ENCODE measurements at places on chromosomes 4 and X.

GRCh38 chr4:76527666-76528065 lies 92.6 kb downstream of the SHROOM3 start:
- DNase-seq: no peak

DNA sequence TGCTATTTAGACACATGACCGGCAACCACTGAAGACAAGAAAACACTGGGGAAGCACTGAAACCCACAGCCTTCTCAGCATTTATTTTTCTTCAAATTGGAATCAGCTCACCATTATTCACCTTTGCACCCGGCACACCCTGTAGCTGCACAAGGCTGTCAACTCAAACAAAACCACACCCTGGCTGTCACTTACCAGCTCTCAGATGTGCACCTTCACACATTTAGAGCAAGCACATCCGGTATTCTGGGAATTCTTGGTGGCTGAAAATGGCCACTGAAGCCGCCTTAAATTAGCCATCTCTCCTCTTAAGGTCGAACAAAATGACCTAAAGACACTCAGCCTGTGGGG lies 5.9 kb downstream of the ZFYVE28 start:
- DNase-seq: peak; percentile 57

- no peak for DNase-seq
These were observed 1682.7 kb upstream of the AGA start for GRCh38 chr4:179124957-179125356.

- DNase-seq: no peak
These were observed 222.1 kb upstream of the GALNT7 start for GRCh38 chr4:172946503-172946902.

DNA sequence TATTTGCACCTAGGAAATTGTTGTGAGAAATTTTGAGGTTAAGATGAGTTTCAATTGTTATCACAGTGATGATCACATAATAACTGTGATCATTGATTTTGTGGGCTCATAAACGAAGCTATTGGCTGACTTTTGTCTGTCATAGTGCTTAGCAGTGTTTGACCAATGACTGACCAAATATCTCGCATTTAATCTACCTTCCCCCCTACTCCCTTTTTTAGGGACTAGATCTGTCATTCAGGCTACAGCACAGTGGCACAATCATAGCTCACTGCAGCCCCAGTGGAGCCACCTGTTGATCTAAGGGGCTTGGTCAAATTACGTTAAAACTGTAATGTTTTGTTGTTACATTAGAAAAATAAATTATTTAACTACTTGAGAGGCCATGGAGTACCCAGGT lies 1.5 kb downstream of the FUNDC2 start:
- DNase-seq: no peak
